Fibroblast of skin of right quadriceps (primary cell): ENCODE measurements at places on chromosomes 6 and 20.

- no peak for DNase-seq
Measured at GRCh38 chr20:34817801-34818200, 7.7 kb downstream of the NCOA6 start.

DNA sequence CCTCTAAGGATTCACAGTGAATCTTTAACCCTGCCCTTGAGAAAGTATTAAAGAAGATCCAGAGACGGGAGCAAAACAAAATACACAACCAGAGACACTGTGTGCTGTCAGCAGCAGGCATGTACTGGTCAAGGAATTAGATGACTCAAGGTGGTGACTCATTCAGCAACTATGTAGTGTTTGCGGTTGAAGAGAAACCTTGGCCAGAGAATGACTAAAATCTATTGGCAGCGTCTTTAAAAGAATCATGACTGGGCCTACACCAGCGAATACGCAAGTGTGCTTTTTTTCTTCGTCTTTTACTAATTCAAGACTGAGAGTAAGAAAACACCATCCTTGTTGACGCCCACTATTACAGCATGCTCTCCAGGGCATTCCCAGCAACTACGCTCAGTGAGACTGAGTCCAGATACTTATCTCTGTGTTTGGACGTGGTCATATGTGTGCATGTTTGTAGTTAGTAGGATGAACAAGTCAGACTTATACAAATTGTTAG is 72.4 kb upstream of the BACH2 start:
- DNase-seq, result peak; percentile 100

DNA sequence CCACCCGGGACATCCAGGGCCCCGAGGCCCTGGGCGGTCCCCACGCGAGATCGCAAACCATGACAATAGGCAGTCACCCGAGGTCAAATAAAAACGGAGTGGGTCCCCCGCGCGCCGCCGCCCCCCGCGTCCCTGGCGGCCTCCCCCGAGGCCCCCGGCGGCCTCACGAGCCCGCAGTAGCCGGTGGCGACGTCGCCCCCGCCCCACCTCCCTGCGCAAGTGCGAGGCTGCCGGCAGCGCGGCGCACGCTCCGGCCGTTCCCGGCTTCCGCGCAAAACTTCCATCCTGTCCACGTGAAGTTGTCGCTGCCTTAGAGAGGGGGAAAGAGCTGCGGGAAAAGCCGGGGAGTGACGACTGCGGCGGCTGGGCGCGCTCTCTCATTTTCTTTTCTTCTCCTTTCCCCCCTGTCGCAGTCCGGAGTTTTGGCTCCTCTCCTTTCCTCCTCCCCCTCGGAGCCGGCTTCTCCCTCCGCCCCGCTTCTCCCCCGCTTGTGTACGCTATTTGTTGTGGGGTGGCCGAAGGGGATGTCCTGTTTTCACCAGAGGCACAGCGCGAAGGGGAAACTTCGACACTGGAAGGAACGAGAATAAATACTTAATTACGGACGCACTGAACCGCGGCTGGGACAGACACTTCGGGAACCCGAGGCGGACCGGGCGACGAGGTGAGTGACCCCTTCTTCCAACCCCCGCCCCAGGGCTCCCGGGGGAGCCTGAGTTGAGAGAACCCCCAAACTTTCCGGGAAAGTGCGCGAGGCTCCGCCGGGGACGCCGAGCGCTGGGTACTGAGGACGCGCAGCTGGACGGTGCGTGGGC is at the start of gene EYA4:
Gene EYA4, plus strand, starts transcription at position 272 of the 815 bp plus-strand sequence. CDS start 33,424 bp downstream, outside the sequence.
- peak; percentile 6 for DNase-seq

- no peak for DNase-seq
Measured at GRCh38 chr6:28167926-28168325, 26.2 kb downstream of the ZKSCAN8 start.

DNA sequence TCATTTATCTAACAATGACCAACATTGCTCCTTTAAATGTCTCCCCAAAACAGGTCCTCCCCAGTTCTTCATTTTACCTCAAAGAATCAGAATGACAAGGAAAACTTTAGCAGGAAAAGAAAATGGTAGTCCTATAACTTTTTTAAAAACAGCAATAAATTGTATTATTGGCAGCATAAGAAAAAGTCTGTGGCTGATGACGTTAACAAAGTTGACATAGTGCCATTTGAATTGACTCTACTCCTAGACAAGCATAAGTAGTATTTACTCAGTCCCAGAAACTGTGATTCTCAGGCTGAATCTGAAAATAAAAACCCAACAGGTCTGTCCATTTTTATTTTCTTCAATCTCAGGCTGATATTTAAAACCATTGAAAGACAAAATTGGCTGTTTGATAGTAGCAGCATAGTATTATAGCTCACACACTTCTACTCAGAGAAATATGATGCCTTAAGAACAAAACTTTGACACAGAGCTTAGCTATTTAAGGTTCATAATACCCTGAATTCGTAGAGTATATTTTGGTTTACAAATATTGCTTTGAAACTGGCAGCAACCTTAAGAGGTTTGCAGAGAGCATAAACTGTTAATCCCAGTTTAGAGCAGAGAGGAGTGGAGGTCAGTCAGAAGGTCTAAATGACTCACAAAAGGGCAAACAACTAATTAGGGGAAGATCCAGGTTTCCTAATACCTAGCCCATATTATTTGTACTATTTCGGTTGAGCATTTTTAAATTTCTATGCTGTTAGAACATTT is 35.0 kb upstream of the TENT5A start:
- DNase-seq, result peak; percentile 37

DNA sequence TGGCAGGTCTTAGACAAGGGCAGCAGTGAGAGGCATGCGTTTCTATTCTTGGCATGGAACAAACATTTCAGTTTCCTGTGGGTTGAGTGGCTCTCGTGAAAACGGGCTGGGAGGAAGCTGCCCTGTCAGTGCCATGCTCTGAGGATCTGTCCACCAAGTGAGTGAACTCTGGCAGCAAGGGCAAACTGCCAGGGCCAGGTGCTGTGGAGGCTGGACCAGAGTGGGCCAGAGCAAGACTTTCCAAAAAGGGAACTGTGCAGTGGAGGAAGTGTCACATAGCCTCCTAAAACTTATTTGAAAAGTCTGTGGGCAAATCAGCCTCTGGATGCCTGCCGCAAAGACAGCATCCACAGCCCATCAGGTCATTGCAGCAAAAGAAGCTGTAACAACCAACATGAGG is 44.2 kb upstream of the TAB2 start:
- DNase-seq, result no peak

GRCh38 chr6:20217891-20218290 is 5.6 kb upstream of the MBOAT1 start:
- no peak for DNase-seq

DNA sequence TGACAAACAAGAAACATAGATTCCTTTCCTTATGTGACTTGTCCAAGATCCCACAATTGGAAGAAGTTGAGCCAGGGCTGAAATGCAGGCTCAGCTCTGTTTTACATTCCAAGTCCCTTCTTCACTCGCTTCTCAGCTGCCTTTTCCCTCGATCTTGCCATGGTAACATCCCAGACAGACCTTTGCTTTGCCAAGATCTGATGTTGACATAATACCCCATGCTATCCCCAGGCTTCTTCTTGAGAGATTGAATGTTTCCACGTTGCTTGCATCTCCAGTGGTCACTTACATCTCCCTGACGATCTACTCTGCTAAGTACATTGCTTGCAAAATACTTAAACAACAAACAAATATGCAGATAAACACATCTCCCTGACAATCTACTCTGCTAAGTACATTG is 63.5 kb downstream of the TBXT start:
- peak; percentile 10 for DNase-seq

DNA sequence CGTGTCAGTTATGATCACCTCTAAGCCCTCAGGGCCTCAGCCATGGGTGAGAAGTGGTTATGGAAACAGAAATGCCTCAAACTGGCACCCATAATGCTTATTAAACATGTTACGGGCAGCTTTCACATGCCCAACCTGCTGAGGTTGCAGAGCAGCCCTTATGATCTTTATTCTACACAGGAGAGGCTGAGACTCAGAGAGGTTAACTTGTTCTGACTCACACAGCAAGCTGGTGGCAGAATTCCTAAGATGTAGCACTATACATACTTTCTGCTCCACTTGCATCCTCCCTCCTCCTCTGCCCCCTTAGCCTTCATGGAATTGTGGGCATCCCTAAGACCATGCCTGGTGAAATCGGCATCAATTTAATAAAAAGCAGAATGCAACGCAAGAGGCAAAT is 34.7 kb upstream of the IGF2R start:
- DNase-seq, result no peak
